Cerebellar nuclear complex (tissue), 1 donor: ENCODE measurements at places on chromosomes 5 and 9.

DNA sequence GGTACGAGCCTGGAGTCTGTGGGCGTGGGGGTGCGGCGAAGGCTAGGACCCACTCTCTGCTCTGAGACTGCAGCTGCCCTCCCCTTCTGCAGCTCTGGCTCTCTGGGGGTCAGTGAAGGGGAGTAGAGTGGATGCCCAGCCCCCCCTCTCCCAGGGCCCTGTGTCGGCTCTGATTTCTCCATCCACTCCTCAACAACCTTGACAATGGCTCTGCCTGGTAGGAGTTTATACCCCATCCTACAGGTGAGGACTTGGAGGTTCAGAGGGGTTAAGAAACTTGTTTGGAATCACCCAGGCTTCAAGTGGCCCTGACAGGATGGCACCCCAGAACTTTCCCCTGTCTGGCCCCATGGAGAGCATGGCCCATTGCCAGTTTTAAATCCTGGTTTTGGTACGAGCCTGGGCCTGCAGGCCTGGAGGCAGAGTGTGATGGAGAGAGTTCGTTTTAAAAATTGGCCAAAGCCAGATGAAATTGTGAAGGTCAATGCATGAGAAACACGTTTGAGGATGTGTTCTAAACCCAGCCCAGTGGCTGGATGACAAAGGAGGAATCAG is 22.3 kb downstream of the NCS1 start:
- DNase-seq, result no peak

DNA sequence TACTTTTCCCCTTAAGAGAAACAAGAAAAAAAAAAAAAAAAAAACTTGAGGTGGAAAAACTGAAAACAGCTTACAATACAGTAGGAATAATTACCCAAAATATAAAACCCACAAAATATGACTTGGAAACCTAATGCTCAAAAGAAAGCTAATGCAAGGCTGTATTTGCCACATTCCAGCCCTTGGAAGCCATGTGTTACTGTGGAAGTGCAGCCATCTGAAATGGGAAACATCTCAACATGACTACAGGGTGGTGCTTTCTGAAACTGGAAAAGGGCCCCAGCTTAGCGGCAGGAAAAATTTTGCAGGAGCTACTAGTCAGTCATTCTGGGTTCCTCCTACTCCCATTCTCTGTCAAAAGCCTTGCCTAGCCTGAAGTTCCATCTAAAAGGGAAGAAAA is 20.4 kb downstream of the CDK5RAP2 start:
- DNase-seq, result no peak

- DNase-seq, result no peak
Observed at GRCh38 chr9:134293611-134294152, 32.6 kb upstream of the RXRA start.

DNA sequence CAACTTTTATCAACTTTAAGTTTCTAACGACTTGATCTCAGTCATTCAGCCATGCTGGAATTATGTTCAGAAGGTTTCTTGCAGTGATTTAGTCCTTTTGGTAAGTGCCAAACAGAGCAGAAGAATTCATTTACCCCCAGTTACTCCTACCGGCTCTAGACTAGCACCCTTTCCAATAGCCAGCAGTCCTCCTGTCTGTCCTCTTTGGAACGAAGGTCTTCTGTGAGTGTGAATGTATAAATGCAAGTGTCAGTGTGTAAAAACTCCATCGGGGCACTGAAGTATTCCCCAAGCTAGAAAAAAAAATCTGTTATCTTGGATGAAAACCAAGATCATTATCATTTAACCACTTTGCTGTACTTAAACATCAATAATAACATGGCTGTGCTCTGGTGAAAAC is 64.4 kb downstream of the GLIS3 start:
- no peak for DNase-seq

DNA sequence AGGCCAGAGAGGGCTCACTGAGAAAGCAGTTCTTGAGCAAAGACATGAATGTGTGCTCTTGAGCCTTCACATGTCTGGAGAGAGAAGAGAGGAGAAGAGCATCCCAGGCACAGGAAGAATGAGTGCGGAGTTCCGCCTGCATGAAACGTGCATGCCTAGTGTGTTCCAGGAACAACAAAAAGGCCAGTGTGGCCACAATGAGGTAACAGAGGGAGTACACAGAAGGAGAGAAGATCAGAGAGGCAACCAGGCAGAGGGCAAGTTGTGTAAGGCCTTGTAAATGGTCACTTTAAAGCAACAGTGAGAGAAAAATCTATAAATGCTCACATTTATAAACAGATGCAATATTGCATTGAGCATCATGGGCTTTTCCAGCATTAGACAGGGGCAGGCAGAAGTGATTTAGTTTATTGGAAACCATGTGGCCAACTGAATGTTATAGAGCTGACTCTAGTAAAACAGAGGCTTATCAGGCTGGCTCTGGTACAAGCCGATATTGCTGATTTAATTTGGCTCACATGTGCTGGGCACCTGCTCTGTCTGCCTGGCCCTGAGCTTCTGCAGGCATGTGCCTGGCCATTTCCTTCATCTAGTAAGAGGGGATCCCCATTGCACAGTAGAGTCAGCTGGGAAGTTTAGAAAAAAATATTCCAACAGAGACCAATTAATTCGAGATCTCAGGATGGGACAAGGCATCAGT is 185.3 kb downstream of the SAXO1 start:
- DNase-seq, result no peak

DNA sequence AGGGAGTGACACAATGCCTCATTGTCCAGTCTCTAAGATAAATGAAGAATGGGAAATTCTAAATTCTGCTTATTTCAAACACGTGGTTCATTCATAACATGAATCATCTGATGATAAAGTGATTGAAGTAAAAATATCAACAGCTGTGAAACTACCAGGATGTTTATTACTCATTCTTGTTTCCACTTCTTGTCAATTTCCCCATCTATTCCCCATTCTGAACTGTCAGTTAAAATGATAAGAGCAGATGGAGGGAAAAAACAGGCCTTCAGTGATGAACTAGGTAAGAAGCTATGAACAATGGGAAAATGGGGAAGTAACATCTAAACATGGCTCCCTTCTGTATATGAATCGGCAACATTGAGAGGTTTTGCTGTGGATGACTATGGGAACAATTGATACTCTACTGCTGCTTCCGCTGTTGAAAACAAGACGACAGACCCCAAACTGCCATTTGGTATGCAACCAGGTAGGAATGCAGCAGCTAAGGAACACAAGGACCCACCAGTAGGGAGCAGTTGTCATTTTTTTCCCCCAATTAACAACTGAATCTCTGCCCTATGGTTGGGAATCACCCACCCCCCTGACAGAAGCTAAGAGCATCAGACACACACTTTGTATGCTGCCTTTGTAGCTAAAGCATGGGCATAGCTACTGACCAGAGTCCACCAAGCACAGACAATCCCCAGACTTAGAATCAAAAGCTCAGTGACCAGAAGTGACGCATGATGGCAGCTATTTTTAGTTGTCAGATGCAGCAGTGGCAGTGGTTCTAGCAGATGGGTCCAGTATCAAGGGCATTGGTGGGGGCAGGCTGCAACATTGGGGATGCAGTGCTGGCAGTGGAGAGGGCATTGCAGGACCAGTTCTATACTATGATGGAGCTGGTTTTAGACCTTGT is 52.9 kb upstream of the ZNF366 start:
- no peak for DNase-seq

- DNase-seq, result no peak
Observed at GRCh38 chr9:81669041-81669651, 20.2 kb downstream of the TLE1 start.

DNA sequence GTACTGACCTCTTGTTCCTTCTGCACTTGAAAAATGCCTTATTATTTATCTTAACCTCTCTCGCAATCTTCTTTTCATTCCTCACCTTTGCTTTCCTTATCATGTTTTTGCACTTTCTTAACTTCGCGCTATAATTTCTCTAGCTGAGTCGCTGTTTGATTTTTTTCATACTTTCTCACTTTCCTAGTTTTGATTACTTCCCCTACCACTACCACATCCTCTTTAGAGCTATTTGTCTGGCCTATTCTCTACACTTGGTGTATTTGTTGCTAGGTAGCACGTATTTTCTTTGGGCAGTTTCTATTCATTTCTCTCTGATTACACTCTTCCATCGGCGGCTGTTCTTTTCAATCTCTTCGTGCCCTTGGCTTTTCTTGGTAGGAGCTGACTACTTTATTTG is 611.8 kb downstream of the BNC2 start:
- DNase-seq, result no peak

GRCh38 chr5:57334475-57334874 is 148.1 kb downstream of the ACTBL2 start:
- DNase-seq, result no peak

DNA sequence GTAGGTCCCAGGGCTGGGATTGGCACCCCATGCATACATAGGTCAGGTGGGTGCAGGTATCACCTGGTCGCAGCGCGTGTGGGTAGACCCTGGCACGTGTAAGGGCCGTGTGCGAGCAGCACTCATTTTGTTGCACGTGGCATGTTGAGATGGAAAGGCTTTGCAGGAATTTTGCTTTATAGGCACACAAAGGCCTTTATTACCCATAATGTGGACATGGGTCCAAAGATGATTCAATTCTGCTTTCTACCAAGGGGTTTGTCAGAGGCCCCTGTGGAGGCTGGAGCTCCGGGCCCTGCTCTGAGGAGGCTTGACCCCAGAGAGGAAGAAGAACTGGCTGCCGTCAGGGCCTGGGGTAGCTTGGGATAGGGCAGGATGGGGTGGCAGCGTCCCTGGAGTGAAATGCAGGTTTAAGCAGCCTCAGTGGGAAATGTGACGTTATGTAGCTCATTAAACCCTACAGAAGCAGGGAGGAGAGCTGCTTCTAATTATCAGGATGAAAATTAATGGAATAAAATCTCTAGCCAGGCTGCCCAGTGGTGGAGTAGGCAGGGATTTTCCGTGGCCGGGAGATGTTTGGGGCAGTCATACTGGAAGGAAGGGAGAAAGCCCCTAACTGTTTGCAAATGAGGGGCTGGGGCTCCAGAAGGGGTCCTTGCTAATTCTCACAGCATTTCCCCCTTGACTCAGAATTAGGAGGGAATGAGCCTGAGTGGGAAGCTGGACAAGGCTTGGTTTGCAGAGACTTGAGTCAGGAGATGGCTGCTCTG is 103.3 kb upstream of the PITX1 start:
- no peak for DNase-seq

DNA sequence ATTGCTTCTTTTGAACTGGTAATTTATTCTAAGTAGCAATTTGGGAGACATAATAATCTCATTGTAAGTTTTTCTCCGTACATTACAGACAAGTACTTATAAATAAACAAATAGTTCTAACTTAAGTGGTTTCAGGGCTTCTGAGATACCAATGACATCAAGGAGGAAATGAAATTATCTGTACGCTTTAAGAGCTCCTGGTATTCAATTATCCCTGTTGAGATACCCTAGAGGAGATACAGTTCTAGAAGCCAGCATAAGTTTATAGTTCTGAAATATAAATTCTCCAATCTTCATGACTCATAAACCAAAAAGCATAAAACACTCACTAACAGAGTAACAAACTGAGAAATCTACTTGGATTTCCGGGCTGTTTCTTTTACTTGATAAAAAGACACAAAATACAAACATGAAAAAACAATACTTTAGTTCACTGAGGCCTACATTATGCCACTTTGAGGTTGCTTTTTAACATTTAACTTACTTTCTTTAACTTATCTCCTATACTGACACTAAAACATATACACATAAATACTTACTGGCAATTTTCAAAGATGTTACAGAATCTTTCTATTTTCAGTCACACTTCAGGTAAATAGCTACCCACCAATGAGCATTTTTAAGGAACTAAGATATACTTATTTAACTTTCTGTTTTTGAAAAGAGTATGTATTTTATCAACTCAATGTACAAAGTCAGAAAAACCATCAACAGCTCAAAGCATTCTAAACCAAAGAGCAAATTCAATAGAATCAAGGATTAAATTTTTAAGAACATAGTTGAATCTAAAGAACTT is 7.5 kb downstream of the DCTN4 start:
- no peak for DNase-seq

- DNase-seq, result no peak
Observed at GRCh38 chr5:111126896-111127295, 34.7 kb downstream of the WDR36 start.

DNA sequence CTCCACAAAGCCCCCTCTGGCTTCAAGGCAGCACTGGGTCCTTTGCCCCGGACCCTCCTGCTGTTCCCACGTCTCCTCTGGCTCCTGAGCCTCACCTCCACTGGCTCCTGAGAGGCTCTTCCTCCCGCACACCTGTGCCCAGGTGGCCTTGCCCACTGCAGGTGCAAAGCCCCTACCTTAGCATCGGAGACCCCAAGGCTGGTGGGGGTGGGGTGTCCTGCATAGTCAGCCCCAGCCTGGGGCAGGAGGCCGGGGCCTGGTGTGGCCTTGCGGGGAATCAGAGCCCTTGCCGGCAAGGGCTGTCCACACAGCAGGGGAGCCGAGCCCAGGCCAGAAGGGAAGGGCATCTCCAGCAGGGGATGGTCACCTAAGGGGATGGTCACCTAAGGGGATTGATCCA is 41.3 kb upstream of the CEP72 start:
- no peak for DNase-seq

DNA sequence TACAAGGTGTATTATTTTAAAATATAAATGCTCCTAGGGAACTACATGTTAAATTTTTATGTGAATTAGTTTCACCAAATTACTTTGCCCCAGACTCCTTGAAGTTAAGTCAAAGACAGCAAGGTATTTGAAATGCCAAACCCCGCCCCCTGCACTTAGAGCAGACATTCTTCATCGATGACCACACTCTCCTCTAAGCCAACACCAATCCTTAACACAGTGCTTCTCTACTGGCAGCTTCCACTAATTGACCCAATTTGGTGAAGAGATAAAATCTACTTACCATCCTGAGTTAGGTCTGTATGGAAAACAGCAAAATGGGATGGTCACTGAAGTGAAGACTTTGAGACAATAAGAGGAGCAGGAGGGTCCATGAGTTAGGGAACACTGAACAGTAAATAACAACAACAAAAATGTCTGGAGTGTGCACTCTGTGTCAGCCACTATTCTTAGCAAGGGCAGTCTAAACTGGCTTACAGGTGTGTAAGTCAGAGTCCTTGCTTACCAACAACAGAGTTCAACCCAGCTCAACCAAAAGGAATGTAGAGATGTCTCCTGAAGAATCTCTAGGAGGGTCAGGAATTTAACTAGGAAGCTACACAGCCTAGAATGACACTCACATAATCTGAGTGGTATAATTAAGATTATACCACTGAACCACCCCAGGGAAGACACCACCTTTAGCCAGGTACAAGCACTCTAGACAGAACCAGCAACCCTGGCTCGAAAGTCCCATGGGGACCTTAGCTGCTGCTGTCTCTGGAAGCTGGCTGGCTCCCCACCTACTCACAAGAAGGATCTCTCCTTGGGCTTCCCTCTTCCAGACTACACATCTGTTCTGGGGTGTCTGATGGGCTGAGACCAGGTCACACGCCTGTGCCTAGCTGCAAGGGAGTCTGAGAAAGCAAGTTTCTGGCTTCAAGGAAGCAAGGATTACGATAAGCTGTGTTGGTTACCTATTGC is 8.8 kb upstream of the UBE2QL1 start:
- DNase-seq, result no peak

DNA sequence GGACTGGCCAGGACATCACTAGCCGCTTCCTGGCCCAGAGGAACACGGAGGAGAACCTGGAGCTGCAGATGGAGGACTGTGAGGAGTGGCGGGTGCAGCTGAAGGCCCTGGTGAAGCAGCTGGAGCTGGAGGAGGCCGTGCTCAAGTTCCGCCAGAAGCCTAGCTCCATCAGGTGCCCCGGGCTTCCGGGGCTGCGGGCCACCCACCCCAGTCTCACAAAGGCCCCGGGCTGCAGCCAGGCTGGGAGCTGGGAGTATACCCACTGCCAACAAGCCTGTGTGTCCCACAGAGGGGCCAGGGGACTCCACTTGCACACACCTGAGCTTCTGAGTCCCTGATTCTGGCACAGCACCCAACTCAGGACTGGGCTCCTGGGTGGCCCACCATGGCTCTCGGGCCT is 1.7 kb upstream of the RABL6 start:
- DNase-seq, result no peak

- no peak for DNase-seq
Observed at GRCh38 chr5:100232736-100233135, 302.4 kb upstream of the FAM174A start.
